ENCODE measurements at places on chromosomes 2 and 18.
A peak's percentile ranks its signal among the peaks of the same experiment; 100 is the strongest.

GRCh38 chr2:164896634-164897355 is 55.2 kb upstream of the COBLL1 start:
- peak; percentile 75 for DNase-seq

DNA sequence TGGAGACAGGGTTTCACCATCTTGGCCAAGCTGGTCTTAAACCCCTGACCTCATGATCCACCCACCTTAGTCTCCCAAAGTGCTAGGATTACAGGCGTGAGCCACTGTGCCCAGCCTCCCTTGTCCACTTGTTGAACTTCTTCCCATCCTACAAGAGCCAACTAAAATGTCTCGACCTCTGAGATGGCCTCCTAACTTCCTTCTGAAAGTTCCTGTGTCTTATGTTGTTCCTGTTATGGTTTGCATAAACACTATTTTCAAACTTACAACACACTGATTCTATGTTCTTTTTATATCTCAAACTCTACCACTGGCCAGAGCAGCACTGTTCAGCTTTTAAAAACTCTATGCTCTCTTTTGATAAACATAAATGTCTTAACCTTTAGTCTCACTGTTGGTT is 63.3 kb upstream of the UGP2 start:
- no peak for DNase-seq

DNA sequence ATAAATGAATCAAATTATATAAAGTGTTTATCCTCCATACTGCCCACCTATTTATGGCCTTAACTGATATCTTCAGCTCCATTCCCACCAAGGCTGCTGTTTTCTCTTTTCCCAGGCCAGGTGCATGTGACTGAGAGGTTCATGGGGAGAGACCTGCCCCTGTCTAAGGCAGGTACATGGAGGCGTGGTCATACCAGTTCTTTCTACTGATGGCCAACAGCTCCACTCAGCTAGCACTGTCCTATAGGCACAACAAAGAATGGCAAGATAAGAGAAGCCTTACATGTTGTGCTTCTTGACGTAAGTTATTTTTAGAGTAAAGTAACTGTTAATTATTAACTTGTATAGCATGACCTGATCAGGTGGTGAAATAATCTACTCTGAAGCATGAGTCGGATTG is 16.8 kb downstream of the AKAIN1 start:
- DNase-seq, result no peak

GRCh38 chr2:365367-366275 is 77.7 kb upstream of the ALKAL2 start:
- DNase-seq, result no peak

DNA sequence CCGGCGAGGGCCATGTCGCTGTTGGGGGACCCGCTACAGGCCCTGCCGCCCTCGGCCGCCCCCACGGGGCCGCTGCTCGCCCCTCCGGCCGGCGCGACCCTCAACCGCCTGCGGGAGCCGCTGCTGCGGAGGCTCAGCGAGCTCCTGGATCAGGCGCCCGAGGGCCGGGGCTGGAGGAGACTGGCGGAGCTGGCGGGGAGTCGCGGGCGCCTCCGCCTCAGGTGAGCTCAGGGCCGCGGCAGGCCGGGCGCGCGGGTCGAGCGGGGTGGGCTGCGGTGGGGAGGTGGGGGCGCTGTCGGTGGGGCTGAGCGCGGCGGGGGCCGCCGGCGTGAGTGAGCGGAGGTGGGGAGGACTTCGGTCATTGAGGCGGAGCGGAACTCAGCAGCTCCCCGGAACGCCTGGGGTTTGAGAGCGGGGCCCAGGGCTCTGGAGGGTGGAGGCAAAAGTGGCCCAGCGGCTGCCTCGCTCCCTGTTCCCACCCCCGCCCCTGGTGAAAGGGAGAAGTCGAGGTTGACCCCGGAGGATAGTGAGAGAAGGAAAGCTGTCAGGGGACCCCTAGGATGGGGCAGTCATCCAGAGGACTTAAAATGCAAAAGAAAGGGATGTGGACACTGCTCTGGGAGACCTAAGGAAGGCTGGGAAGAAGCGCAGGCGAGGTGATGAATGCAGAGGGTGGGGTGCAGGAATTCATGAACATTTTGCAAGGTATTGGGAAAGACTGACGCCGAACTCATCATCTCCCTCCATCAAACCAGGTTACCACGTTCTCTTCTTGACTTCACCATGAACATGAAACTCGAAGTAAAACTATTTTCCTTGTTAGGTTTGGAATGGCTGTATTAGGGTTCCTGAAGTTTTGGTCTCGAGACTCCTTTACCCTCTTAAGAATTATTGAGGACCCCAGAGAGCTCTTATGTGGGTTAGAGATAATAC is 633 bp downstream of the MALT1 start:
- DNase-seq, result peak; percentile 74

GRCh38 chr18:44895176-44895798 is 214.6 kb downstream of the SETBP1 start:
- peak; percentile 76 for DNase-seq

GRCh38 chr2:195543063-195543462 is 114.0 kb upstream of the SLC39A10 start:
- DNase-seq, result no peak

- DNase-seq, result no peak
Observed at GRCh38 chr2:238129166-238130010, 9.1 kb upstream of the KLHL30 start.

GRCh38 chr18:77098538-77099174 is 33.9 kb downstream of the MBP start:
- no peak for DNase-seq

DNA sequence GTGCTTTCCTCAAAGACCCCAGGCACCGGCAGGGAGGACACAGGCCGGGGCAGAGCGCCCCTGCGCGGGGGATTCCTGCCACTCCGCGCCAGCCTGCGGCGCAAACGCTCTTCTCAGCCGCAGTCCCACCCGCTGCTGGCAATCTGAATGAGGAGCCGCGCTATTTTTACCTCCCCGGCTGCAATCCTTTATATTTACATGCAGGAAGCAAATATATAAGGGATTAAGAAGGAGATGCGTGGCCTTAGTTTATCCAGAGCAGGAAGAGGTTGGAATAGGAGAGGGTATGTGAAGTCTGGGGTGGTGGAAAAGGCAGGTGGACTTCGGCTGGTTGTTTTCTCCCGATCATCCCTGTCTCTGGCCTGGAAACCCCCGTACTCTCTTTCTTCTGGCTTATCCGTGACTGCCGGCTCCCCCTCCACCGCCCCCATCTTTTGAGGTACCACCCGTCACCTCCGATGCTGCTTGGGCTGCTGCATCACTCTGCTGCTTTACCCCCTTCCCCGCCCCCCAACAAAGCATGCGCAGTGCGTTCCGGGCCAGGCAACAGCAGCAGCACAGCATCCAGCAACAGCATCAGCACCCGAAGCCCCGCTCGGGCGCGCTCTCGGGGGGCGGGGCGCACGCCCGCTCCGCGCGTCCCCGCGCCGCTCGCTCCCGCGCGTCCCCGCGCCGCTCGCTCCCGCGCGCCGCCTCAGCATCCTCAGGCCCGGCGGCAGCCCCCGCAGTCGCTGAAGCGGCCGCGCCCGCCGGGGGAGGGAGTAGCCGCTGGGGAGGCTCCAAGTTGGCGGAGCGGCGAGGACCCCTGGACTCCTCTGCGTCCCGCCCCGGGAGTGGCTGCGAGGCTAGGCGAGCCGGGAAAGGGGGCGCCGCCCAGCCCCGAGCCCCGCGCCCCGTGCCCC is at the start of gene ADAM23:
Gene ADAM23 (plus strand): TSS at position 700 of the 902 bp plus-strand sequence. CDS start 335 bp downstream, outside the sequence.
- DNase-seq, result no peak

Measured in MCF 10A (cell line).